ENCODE measurements at places on chromosomes 12 and 14.

- DNase-seq: no peak
These were observed 65.5 kb upstream of the MYF6 start for GRCh38 chr12:80641936-80642335.

DNA sequence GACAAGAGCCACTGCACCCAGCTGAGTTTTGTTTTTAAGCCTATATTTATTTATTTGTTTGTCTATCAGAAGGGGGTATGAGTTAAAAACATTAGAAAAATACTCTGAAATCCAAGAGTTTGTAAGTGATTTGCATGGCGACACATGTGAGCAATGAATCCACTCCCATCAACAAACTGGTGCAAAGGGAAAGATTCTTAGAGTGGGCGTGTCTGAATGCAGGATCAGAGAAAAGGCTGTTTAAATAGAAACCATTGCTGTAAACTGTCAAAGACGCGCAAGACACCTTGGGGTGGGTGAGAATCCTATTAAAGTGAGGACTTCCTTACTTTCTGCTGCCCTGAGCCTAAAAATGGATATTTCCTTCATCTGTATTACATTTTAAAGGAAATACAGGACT lies 51.9 kb downstream of the ZFYVE26 start:
- DNase-seq: no peak

GRCh38 chr12:130879212-130879686 lies 7.4 kb downstream of the RAN start:
- peak; percentile 83 for DNase-seq

- DNase-seq: no peak
These were observed 23.1 kb upstream of the C14orf180 start for GRCh38 chr14:104556256-104557021.

DNA sequence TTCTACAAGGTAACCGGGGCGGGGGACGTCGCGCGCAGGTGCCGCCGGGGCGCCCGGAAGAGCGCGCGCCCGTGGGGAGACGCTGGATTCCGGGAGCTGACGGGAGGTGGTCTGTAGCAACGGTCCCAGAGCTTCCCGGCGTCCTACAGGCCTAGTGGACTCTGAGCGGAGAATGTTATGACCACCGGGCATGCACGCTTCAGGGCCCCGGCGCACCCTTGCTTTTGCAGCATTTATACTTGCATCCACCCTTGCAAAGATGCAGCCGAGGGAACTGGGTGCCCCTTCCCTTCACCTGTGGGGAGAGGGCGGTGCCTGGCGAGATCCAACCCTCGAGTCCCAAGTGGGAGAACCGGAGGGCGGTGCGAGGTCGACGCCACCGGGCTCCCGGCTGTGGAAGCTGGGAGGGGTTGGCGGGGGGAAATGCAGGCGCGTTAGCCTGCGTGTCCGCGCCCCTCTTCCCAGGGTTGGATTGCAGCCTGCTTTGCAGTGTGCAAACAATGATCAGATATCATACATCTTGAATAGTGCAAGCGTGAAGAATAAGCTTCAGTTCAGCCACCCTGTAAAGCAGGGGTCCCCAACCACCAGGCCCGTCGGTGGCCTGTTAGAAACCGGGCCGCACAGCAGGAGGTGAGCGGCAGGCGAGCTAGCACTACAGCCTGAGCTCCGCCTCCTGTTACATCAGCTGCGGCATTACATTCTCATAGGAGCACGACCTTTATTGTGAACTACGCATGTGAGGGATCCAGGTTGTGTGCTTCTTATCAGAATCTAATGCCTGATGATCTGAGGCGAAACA lies 576 bp downstream of the ERP29 start:
- DNase-seq: peak; percentile 40

- DNase-seq: no peak
These were observed 1104.3 kb downstream of the BCL11B start for GRCh38 chr14:98167705-98168104.

DNA sequence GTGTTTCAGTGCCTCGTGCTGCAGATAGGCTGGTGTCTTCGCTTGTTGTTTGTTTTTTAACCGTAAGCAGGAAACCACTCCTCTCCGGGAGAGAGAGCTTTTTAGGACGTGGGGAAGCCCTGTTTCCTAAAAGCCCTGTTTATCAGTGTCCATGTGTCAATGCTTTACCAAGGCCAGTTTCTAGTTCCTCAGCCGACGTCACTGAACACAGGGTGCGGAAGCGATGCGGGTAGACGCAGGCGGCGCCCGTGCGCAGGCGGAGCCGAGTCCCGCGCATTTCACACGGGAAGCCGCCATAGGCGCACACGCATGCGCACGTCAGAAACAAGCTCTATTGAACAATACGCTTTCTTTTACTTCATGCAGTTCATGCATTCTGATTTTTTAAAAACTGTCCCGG lies 79.8 kb downstream of the GLT1D1 start:
- DNase-seq: no peak

GRCh38 chr12:94832780-94833681 lies 170.5 kb downstream of the NDUFA12 start:
- peak; percentile 3 for DNase-seq

GRCh38 chr14:71737760-71738159 lies 194.5 kb upstream of the RGS6 start:
- no peak for DNase-seq

DNA sequence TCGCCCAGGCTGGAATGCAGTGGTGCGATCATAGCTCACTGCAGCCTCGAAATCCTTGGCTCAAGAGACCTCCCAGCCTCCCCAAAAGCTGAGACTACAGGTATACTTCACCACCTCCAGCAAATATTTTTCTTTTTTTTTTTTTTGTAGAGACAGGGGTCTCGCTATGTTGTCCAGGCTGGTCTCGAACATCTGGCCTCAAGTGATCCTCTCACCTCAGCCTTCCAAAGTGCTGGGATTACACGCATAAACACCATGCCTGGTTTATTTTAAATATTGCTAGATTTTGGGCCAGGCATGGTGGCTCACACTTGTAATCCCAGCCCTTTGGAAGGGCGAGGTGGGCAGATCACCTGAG lies 26.7 kb upstream of the UBC start:
- DNase-seq: no peak

DNA sequence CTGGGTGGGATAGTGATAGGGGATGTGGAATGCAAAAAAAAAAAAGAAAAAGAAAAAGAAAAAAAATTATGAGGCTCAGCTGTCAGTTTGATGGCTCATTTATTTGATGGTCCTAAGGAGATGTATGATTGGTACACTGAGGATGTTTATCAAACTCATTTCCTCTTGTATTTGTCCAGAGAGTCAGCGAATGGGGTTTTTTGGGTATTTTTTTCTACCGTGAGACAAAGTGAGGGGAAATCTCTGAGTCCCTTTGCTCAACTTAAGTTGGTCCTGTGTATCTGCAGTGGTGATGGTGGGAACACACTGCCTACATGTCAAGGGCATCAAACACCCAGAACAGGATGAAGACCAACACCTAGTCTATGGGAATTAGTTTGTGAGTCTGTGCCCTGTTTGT lies 176.9 kb upstream of the HIF1A start:
- DNase-seq: peak; percentile 37

DNA sequence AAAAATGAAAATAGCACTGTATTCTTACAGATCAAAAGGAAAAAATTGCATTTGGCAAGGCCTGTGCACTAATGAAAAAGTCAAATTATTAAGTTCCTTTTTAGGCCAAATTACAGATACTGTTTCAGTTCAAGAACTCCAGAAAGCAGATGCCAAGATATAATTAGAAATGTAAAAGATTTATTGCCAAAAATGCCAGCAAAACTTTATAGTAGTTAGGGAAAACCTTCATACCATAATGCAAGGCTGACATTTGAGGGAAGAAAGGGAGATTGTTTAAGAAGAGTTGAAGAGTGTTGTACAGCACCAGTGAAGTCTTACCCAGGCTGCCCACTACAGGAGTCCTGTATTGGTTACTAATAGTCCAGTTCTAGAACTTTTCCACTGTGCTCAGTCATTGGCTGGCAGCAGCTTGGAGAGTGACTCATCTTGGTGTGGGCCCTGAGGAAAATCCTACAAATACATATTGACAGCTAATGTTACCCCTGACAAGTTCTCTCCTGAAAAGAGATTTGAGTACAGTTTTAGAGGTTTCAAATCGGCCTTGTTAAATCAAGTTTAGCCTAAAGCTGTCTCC lies 600.4 kb downstream of the C12orf50 start:
- DNase-seq: no peak

GRCh38 chr14:42140831-42141279 lies 534.2 kb downstream of the LRFN5 start:
- DNase-seq: no peak

GRCh38 chr12:94545935-94546771 lies 86.5 kb upstream of the CEP83 start:
- DNase-seq: peak; percentile 75

DNA sequence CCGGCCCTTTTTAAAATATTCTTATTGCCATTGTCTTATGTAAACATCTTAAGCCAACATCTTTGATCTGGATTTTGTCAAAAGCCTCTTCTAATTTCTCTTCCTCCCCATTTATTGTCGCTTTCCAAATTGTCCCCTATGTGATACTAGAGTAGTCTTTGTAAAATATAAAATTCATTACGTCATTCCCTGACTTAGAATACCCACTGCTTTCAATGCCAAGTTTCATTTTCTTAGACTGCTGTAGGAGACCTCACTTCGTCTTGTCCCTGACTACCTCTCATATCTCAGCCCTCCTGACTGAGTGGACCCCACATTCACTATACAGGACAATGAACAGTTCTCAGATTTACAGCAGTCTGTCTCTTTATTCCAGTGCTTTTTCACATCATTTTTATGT lies 633.9 kb upstream of the LMO3 start:
- no peak for DNase-seq

DNA sequence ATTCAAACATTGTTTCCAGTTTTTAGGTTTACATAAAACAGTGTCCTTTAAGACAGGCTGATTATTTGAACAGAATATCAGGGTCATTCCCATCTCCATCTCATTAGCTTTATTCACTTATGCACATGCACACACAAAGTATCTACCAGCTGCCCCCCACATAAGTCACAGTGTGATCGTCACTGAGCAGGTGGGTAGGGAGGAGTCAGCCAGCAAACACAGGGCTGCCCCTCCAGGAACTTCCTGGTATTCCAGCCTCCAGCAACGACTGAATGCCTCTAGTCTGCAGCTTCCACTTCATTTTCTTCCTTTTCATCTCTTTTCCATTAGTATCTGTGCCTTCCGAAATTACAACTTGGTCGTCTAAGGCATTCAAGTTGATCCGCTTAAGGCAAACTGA lies 48.8 kb upstream of the FOXN3 start:
- DNase-seq: no peak

DNA sequence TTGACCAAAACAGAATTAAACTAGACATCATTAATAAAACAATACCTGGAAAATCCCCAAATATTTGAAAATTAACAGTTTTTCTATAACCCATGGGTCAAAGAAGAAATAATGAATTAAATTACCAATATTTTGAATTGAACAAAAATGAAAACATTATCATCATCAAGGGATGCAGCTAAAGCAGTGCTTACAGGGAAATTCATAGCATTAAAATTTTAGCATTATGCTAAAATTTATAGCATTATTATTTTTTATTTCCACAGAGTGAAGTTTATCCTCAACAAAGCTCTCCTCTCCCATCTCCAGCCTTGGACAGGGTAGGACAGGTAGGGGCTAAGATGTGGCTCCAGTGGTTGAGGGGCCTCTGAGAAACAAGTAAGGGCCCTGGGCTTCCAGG lies 19.3 kb upstream of the M6PR start:
- no peak for DNase-seq

DNA sequence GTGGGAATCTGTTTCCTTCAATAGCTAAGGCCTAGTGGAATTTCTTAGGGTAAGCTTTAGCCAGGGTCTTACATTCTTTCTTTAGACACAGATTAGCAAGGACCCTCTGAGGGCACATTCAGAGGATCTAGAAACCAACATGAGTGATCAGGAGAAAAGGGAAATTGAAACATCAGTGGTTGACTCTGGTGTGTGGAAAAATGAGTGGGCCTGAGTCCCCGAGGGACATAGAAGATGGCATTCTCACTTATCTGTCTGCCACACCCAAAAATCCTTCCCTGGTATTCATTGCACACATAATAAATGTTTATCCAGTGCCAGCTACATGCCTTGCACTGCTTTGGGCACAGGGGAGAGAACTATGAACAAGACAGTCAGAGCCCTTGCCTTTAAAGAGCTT lies 82.9 kb downstream of the SSPN start:
- DNase-seq: no peak

DNA sequence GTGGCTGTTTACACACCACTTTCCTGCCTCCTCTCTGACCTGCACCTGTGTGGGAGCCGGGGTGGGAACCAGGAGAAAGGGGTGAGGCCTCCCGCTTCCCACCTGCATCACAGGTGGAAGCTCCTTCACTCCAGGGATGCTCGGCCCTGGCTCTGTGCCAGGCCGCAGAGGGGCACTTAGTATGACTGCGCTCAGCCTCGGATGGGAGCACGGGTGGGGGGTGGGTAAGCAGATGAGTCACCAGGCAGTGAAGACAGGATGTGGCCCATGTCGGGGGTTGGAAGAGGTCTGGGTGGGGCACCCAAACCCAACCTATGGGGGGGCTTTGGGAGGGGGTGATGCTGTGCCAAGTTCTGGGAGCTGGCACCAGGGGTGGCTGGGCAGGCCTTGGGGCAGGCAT lies 7.4 kb upstream of the CYP46A1 start:
- DNase-seq: no peak

- DNase-seq: no peak
These were observed 29.3 kb downstream of the HECTD4 start for GRCh38 chr12:112352921-112353320.

DNA sequence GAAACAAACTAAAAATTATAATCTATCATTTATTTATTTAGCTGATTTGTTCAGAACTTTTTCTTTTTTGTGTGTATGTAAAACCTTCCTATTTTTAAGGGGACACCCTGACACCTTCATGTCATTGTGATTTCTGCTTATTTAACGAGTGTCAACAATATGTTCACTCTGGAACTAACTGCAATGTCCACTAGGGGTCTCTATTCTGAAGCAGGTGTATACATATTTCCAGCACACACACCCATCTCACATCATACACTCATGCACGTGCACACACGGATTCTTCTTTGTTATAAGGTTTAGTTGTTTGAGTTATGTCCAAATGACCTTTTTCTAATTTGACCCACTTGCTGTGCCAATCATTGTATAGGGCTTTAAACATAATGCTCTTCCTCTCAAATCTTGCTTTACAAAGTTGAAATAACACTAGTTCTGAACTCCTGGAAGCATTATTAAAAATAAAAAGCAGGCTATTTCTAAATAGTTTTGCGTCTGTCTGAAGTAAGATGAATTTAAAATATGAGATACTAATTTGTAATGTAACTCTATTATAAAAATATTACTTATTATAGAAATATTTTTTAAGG lies 15.5 kb downstream of the E2F7 start:
- peak; percentile 41 for DNase-seq

GRCh38 chr12:60539592-60539991 lies 943.8 kb downstream of the SLC16A7 start:
- no peak for DNase-seq

All from GM13976 (cell line).